ENCODE measurements at places on chromosomes 7 and 10.

DNA sequence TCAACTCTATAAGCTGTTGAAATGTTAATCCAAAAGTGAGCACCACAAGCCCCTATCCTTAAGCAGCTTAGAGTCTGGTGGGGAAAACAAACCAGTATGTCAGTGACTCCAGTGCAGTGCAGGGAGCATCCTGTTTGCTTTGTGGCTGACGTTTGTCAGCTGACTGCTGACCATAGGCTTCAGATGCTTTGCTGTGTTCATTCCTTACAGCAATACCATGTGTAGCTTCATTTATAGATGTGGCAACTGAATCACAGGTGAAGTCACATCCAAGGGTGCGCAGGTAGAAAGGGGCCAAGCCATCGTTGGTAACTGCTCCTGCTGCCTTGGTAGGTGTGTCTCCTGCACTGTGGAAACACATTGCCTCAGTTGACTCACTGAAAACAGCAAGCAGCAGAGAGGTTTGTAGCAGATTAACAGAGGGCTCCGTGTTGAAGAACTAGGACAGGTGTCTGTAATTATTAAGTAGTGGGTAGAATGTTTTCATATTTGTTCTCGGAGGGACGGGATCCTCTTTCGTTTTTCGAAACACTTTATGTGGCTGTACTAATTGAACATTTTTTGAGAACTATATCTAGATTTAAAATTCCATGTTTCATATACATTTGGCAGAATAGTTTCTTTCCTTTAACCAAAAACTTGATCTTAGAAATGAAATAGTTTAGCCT is 2.0 kb downstream of the INSIG1 start:
- no peak for DNase-seq

DNA sequence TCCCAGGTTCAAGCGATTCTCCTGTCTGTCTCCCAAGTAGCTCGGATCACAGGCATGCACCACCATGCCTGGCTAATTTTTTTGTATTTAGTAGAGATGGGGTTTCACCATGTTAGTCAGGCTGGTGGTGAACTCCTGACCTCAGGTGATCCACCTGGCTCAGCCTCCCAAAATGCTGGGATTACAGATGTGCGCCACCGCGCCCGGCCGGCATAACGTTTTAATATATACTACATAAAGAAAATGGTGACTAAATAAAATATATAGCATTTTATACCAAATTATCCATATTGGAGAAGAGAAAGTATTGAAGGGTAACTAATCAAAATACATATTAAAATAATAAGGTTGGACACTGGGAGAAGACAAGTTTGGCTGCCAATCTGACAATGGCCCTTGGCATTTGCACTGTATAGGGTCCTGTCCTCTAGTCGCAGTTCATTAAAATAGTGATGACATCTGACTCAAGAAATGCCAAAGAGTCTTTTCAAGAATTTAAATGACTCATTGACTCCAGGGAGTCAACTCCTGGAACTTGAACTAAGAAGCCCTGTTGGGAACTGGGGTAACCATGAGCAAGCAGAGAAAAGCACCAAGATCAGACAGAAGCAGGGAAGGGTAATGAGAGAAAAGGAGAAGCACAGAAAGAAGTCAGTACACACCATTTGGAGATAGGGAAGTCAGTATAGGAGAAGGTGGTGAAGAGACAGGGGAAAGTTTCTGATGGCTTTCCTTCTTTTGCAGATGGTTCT is 91.1 kb downstream of the CH25H start:
- DNase-seq, result no peak

DNA sequence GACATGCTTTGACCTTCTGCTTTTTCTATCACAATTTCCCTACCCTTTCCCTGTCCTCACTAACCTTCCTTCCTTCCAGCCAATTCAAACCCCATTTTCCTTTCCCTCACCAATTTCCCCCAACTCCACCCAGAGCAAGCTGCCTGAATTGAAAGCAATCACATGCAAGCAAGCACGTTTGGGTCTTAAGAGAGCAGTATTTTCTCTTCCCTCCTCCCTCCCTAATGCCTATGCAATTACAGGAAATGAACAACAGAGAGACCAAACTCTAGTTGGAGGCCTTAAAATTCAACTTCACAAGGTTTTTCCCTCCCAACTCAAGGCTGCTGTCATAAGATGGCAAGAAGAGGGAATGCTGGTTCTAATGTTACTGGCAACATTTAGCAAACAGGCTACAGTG is 117.2 kb downstream of the MYOF start:
- DNase-seq, result no peak

DNA sequence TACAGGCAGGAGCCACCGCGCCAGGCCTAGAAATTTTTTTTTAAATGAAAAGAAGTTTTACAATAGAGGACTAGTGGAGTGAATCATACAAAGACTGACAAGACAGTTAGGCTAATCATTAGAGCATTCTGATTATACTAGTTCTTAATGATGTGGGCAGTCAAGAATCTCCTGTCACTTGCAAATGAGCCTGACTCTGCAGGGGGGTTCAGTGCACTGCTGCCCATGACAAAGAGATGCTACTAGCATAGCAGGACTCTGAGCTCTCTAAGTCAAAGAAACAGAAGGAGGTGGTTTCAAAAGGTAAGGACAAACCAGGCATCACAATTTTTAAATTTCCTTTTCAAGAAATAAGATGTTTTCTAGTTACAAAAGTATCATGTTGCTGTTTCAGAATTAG is 59.0 kb downstream of the CCDC6 start:
- DNase-seq, result no peak

GRCh38 chr10:50439806-50440205 is 183.9 kb downstream of the SGMS1 start:
- DNase-seq, result no peak

GRCh38 chr10:12922117-12922900 is 79.2 kb downstream of the CCDC3 start:
- DNase-seq, result no peak

- DNase-seq, result no peak
Observed at GRCh38 chr10:29546773-29547313, 87.9 kb downstream of the SVIL start.

DNA sequence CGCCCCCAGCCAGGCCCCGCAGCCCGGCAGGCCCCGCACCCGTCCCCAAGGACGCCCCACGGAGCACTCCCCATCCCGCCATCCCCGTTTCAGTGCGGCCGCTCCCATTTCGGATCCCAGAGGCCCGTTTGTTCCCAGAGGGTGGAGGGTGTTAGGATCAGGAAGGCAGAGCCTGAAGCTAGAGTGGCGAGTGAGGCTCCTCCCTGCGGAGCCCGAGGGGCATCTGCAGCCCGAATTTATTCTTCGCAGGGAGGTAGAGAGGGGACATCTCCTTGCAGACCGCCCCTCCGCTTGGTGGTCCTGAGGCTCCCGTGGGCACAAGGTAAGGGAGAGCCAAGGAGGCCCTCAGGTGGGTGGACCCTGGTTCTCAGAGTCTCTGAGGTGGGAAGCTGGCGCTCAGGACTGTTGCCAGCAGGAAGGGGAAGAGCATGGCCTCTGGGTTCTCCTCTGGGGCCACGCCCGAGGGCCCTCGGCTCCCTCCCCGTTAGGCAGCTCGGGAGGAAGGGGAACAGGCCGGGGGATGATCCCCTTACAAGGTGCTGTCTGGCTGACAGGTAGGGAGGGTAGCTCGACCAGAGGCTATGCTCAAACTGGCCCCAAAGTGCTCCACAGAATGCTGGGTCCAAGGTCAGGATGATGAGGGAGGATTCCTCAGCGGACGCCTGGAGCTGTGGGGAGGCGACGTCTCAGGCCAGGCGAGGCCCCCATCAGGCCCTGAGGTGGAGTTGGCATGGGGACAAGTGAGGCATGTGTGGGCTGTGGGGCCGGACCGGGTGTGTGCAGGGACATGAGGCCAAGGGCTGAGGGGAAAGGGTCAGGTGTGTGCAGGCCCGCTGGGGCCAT is 17.4 kb downstream of the POLL start:
- DNase-seq, result no peak

DNA sequence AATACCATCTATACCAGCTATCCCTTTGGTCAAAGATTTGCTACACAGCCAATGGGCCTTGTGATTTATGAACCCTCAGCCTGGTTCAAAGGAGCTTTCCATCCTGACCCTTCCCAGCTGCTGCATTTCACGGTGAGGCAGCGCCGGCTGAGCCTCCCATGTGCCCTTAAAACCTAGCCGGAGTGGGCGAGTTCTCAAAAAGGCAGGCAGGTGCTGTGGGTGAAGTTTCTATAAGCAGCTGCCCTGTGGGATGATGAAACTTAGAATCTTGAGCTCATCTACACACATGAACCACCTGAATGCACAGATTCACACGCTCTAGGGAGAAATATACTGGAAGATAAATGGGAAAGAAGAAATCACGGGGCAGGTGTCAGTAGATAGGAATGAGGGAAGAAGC is 224.7 kb downstream of the MLLT10 start:
- DNase-seq, result no peak

DNA sequence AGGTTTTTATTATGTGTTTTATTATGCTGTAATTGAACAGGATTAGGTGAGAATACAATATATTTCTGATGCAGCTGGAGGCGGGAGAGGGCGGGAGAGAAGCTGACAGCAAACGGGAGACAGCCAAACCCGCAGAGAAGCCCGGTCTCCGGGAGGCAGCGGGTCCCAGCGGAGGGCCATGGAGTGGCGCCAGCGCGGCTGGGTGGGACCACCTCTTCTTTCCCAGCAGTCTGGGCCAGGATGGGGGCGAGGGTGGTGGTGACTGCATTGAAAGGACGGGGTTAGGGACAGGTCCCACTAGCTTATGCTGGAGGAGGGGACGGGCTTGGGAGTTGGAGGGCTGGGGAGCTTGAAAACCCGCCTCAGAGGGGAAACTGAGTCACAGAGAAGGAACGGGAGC is 14.5 kb upstream of the KAZALD1 start:
- DNase-seq, result no peak

DNA sequence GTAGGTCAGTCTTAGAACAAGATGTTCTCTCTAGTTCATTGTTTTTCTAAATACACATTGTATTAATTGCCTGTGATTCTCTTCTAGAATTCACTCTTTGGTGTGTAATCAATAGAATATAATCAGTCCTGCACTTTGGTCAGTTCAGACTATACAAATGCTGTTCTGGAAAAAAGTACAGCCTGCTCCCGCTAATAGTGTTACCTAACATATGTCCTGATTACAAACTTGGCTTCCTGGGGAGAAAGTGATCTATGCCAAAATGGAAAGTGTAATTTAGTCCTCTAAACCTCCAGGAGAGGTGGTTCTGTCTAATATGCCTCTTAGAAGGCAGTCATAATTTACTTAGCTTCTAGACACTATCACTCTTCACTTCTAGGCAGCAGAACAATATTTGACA is 215.5 kb downstream of the SEMA3D start:
- DNase-seq, result no peak

GRCh38 chr10:26464632-26465280 is 26.6 kb downstream of the APBB1IP start:
- DNase-seq, result no peak

GRCh38 chr10:62384447-62385081 is 10.4 kb downstream of the ZNF365 start:
- DNase-seq, result no peak

- DNase-seq, result no peak
Observed at GRCh38 chr7:152000191-152000590, 25.3 kb upstream of the GALNT11 start.

DNA sequence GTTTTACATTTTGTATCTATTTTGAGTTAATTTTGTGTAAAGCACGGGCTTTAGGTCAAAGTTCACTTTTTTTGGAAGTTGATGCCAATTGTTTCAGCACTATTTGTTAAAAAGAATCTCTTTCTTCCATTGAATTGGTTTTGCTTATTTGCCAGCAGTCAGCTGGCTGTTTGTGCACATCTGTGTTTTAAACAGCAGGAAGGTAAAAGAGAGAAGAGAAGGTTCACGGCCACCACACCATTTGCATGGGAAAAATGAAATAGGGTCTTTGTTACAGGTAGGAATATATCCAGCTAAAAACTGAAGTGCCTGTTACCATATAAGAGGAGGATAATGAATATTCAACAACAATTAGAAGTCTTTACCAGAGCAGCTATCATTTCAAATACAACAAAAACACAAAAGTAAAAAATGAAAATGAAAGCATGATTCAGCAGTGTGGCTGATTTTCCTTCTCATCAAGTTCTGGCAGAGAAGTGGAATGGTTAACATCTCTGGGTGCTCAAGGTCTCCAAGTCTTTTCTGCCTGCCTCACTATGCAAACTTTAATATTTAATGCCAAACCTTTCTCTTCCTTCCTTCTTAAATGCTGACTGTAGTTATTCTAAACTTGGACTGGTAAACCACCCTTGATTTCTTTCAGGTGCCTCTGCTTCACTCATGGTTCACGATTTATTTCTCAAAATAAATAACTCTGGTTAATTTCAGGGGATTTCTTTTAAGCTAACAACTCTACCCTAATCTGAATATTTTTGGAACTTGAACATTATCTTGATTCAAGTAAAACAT is 841.5 kb downstream of the GRM8 start:
- DNase-seq, result no peak

DNA sequence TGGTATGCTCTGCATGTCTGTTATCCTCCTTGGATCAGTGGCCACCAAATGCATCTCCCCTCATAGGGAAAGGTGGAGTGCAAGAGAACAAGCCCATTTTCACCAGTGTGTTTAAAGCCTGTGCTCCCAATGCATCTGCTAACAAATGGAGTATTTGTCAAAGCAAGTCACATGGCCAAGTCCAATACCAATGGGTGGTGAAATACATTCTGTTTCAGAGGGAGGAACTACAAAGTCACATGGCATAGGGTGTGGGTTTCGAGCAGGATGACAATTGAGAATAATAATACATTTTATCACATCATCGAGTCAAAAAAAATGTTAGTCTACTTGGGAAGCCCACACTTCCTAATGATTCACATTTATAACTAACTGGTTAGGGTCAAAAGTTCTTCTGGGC is 62.7 kb downstream of the SUGCT start:
- DNase-seq, result no peak

DNA sequence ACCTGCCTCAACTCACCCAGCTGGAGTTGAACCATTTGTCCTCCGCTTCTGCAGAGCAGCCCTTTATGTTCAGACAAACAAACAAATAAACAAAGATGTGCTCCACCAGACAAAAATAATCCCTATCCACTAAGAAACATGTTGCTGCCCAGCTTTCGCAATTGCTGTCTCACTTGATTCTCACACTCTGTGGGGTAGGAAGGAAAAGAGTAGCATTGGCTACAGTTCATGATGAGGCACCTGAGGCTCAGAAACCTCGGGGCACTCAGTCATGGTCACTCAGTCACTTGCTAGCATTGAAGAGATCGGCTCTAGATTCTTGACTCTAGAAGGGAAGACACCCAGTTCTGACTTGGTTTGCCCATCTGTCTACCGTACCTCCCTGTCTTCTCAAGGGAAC is 88.0 kb upstream of the ZMIZ1 start:
- no peak for DNase-seq

DNA sequence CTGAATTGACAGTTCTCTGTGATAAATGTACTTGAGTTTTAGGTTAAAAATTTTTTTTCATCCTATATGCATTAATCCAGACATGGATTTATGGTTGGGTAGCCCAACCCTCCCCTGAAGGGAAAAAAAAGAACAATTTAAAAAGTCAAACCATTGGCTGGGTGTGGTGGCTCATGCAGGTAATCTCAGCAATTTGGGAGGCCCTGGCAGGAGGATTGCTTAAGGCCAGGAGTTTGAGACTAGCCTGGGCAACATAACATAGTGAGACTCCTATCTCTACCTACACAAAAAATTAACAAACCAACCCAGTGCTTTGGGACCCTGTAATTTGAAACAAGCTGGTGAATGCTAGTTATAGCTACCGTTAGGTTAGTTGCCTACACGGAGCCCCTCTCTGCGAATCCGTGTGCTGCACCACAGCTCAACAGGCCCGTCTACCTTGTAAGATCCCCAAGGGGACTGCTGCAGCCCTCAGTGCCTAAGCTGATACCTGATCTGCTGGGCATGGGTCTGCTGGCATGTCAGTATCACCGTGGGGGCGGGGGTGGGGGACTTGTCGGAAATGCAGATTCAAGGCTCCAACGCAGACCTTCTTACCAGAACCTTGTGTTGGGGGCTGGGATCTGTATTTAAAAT is 32.8 kb downstream of the TSPAN14 start:
- no peak for DNase-seq
